ENCODE measurements at places on chromosomes 11 and 22.

DNA sequence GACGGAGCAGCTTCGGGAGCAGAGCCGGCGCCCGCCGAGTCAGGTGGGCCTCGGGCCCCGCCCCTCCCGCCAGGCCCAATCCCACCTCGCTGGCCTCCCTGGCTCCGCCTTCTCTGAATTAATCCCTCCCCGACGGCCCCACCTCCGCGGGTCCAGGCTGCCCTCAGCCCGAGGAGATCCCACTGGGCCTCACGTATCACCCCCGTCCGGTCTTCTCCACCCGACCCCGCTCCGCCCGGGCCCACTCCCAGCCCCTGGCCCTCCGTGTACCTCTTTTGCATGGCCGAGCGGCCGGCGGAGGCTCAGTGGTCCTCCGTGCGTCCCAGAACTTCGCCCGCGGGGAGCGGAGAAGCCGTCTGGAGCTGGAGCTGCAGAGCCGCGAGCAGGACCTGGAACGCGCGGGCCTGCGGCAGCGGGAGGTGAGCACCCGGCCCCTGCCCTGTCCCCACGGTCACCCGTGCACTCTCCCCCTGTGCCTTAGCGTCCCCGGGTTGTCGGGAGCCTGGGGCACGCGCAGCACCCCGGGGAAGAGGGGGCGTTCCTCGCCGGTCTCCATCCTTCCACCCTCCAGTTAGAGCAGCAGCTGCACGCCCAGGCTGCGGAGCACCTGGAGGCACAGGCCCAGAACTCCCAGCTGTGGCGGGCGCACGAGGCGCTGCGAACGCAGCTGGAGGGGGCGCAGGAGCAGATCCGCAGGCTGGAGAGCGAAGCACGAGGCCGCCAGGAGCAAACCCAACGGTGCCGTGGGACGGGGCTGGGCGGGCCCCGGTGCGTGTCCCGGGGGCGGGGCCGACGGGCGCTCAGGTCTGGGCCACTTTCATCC, 2.2 kb upstream of the CD151 start:
- DNase-seq = no peak

DNA sequence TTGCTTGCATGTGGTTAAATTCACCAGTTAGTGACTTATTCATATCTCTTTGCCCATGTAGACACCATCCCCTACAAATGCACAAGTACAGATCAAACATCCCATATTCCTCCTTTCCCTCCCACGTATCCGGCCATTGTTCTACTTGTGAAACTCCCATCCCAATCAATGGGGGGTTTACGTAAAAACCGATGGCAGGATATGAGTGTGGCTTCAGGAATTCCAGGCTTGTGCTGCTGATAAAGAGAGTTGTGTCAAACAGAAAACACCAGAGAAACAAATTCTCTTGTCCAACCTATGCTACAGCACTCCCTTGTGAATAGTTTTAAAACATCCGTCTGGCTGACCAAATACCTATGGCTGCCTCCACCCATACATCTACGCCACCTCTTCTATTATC, 15.5 kb downstream of the FLI1 start:
- no peak for DNase-seq

DNA sequence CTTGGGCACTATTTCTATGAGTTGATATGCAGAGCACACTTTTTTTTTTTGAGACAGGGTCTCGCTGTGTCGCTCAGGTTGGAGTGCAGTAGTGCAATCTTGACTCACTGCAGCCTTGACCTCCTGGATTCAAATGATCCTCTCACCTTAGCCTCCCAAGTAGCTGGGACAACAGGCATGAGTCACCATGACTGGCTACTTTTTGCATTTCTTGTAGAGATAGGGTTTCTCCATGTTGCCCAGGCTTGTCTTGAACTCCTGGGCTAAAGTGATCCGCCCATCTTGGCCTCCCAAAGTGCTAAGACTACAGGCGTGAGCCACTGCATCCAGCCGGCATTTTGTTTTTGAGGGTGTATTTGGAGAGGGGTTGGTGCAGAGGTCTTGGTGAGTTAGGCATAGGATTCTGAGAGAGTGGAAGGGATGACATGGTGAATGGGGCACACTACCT, 29.9 kb upstream of the MTCH2 start:
- DNase-seq = no peak

DNA sequence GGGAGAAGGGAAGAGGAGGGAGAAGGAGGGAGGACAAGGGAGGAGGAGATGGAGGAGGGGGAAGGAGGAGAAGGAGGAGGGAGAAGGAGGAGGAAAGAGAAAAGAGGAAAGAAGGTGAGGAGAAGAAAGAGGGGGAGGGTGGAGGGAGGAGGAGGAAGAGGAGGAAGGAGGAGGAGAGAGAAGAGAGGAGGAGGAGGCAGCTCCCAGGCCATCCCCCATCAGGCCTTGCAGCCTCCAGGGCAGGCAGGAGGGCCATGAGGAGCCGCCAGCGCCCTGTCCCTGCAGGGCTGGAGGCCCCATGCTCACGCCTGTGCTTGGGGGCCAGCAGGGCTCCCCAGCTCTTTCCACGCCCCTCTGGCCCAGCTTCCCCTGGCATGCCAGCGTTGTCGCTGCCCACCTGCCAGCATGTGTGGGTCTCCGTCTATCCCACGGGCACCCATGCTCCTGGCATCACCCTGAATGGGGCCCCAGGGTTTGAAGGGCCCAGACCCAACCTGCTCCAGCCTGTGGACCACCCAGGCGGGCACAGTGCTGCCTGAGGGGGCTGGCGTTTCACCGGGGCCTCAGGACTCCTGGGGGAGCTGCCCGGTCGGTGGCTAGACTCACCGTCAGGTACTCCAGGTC, 5.2 kb downstream of the TSPAN32 start:
- DNase-seq = no peak
